ENCODE measurements at places on chromosomes 1 and 21.

- DNase-seq: no peak
Observed at GRCh38 chr1:208599063-208599462, 354.9 kb upstream of the PLXNA2 start.

- no peak for DNase-seq
Observed at GRCh38 chr1:188429386-188429785, 1600.6 kb downstream of the PLA2G4A start.

- no peak for DNase-seq
Observed at GRCh38 chr1:169465281-169465680, 20.5 kb downstream of the SLC19A2 start.

DNA sequence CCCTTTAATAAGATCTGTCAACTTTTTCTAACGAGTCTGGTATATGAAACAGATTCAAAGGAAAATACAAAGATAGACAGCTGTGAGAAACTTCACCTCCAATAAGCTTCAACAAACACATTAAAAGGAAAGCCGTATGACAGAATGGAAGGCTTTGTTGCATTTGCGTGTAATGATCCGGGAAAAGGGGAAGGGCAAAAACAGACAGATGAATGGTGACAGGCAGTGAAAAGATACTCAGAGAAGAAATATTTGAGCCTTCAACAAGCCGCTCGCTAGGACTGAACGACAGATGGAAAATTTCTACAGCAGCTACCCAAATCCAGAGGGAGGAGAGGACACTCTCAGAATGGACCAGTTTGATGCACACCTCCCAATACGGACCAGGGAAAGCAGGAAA, 14.9 kb downstream of the COPA start:
- DNase-seq: no peak

GRCh38 chr21:44425307-44425894, 29.9 kb upstream of the LRRC3 start:
- no peak for DNase-seq

DNA sequence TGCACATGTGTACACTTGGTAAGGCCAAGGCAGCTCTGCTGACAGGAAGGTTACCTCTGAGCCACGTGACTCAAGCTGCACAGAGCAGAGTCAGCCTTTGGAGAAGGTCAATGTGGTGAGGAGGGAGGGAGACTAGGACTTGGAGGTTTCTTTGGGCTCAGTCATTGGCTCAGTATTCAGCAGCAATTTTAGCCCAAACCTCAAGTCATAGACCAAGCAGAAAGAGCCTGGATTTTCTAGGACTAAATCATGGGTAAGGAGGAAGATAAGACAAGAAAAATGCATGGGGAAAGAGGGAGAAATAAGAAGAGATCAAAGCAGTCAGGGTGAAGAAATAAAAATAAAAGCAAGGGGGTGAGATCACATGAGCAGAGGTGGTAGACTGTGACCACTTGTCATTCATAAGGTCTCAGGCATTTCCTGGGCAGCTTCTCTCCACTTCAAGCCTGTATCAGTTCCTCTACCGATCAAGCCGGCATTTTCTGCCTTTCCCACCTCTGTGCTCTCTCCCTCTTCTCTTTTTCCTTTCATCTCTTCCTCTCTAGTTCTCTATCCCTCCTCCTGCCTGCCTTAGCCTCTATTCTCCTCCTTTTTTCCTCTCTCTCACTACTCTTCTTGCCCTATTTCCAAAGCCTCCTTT, 51.7 kb upstream of the DUSP10 start:
- DNase-seq: no peak
